ENCODE measurements at places on chromosomes 7 and 10. TPM values are rescaled to one million over a fixed set of nuclear protein-coding genes. Genes with fewer than 3 reads are reported as not detected.

The CYP2C8 gene
- not detected for total RNA-seq

The CFTR gene
- total RNA-seq, result not detected

The ZNF138 gene
- 4.1 TPM for total RNA-seq

The GRID2IP gene
- not detected for total RNA-seq

The UNCX gene
- not detected for total RNA-seq
